Stimulated activated CD8-positive, alpha-beta memory T cell treated with anti-CD3 and anti-CD28 coated beads, Interleukin-12 subunit alpha, Interleukin-12 subunit beta, amount 100 ng/mL, for 1 hour (primary cell): ENCODE measurements at places on chromosomes 2 and 18.

DNA sequence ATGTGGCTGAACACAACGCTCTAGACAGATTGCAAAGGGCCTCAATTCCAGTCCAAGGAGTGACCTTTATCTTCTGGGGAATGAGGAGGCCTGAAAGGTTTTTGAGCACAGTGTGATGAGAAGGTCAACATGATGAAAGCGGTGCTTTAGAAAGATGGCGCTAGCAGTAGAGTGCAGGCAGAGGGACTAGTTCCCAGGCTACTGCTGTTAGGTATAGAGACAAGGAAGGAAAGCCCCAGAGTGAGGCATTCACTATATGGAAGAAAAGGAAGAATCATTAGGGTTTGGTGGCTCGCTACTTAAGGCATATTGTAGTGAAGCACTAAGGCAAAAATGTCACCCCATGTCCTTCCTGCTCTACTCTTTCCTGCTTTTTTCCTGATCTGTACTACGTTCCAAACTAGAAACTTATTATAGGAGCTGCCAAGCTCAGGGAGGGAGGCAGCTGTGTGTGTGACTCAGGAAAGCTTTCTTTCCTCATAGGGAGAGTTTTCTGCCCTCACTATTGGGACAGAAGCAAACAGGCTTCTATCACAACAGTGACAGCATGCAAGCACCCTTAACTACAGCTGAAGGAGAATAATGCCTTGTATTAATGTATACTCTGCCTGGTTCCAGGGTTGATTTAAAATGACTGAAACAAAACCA is 160.8 kb upstream of the CAVIN2 start:
- no peak for DNase-seq

DNA sequence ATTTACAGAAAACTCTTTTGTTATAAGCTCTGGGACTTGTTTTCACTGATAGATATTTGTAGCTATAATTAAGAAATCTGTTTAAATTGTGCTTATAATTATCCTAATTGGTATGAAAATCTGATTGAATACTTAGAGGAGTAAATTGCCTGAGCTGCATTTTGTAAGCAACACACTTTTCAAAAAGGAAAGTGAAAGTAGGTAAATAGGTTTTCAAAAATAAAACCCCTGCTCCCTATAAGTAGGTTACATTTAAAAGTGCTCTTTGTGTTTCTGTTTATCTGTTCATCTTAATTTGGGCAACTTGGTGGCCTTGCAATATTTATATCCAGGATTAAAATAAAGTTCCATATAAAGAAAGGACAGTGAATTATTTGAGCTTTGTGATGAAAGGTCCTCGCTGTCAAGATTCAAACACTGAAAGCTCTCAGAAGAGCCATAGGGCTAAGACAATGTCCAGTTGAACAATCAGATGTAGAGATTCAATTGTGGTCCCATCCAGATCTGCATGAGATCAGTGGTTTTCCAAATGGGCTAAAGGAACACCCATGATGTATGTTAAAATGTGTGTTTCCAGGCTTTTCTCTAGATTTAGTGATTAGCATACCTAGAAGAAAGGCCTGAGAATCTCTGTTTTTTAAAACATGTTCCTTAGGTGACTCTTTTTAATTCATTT is 371.6 kb downstream of the RPRM start:
- DNase-seq = no peak

DNA sequence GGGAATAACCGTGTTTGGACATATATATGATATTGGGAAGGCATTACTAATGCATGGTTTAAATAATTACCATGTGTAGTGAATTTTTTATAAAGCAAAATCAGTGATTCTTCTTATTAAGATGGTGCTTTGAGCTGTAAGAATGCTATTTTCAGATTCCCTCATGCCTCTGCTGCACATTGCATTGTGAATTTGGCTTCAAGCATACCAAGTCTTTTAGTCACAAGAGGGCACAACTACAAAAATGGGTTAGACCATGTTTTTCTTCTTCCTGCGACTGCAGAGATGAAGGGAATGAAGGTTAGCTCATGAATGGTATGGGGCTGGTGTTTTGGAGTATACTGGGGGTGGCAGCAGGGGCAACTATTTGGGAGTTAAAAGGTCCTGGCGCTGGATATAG is 320.1 kb downstream of the SLC4A3 start:
- no peak for DNase-seq

DNA sequence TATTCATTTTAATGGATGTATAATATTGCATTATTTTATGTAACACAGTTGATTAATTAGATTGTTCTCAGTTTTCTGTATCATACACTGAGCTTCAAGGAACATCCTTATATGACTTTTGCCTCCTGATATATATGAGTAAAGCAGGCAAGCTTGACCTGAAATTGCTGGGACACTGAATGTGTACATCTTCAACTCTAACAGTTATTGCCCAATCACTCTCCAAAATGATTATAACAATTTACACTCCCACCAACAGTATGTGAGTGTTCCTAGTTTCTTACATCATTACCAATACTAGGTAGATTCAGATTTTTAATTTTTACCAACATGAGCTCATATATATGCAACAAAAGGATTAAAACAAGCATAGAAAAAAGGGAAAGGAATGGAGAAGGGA is 379.4 kb downstream of the SETBP1 start:
- DNase-seq = no peak

DNA sequence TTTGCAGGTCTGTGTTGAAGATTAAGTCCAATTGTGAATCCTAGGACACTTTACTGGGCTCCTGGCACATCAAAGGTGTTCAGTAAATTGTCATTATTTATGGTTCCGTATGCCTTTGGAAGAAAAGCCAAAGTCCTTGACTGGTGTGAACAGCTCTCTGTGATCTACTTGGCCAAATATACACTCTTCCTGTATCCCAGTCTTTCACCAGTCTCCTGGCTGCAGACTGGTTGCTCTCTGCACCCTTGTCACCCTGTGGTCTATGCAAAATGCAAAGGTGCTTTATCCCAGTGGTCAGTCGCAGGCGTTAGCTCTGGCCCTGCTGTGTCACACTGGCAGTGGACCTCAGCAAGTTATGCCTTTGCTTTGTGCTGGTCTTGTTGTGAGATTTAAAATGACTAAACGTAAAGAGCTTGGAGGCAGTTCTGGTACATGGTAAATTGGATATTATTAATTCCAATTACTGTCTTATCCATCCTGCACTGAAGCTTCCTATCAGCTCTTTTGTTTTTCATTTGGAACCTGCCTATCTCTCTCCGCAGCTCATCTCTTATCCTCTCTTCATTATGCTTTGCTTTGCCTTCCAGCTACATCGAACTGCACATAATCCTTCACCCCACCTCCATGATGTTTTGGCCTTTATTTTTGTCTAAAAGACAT is 83.1 kb downstream of the MYO1B start:
- DNase-seq = no peak

DNA sequence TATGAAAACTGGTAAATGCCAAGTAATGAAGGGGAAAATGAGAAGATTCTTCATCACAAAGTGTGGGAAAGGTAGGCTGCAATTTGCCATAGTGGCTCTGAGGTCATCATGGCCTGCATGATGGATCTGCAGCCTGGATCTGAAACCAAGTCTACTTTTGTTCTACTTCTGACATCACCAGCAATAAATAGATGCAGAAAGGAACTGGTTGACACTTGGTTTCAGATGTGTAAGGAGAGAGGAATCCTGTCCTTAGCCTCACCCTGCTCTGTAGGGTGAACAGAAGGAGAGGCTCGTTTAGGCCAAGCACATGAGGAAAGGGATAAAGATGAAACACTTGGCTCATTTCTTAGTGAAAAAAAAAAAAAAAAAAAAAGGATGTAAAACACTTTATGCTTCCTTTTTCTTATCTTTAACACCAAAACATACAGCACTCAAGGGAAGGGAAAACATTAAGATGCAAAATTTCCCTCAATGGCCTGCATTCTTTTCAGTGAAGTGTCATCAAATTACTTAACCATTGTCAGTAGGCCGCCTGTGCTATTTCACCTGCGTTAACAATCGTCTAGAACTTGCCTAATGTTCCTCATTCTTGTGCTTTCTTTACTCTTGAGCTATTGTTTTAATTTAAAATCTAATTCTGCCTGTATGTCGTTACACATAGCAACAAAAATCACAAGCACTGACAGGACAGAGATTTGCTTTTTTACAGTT is 3.9 kb downstream of the NEB start:
- DNase-seq = no peak

GRCh38 chr2:128596396-128597120 is 277.9 kb upstream of the HS6ST1 start:
- no peak for DNase-seq

GRCh38 chr18:71784777-71785176 is 759.4 kb downstream of the CBLN2 start:
- DNase-seq = no peak

DNA sequence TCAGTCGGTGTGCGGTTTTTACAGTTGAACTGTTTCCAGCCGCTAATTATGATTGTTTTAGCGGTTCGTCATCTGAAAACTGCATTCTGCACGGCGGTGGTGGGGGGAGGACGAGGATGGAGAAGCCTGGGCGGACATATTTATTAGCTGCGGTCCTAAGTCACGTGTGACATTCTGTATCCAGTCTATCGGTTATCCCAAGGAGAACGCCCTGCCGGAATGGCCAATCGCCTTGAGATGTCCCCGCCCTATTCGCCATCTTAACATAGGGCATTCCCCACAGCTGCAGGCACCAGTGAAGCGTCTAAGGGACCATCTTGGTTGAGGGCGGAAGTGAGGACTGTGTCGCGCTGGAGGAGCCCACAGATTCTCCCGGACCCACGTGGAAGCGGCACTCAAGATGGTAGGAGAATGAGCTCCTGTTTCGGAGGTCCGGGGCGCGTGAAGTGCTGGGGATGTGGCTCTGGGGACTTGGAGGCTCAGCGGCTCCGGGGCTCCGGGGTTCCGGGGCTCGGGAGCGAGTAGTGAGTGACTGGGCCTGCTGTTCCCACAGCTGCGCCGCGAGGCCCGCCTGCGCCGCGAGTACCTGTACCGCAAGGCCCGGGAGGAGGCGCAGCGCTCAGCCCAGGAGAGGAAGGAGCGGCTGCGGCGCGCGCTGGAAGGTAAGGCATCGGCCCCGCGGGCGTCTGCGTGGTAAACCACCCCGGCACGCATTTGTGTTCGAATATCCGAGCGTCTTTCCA is at the start of gene IMP4:
Gene IMP4 (plus strand): TSS at position 365 of the 743 bp plus-strand sequence. CDS start 36 bp downstream, at position 401.
- peak; percentile 90 for DNase-seq

GRCh38 chr2:189218236-189218635 is 38.7 kb upstream of the COL5A2 start:
- DNase-seq = no peak
